ENCODE measurements at places on chromosomes 3 and 15.

DNA sequence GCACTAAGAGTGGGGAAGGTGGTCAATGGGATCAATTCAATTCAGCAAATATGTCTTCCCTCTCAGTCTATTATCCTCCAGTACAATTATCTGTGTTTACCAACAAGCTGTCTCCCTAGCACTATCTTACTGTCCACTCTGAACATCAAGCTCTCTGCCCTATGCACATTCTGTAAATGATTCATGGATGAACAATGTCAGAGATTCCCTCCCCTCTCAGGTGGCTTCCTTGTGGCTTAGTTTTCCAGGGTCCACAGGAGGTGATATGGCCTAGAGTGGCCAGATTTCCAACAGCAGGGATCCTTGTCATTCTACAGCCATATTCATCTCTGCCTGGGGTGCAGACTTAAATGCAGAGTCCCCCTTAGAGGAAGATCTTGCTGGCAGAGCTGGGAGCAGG lies 225.1 kb downstream of the UACA start:
- no peak for DNase-seq

DNA sequence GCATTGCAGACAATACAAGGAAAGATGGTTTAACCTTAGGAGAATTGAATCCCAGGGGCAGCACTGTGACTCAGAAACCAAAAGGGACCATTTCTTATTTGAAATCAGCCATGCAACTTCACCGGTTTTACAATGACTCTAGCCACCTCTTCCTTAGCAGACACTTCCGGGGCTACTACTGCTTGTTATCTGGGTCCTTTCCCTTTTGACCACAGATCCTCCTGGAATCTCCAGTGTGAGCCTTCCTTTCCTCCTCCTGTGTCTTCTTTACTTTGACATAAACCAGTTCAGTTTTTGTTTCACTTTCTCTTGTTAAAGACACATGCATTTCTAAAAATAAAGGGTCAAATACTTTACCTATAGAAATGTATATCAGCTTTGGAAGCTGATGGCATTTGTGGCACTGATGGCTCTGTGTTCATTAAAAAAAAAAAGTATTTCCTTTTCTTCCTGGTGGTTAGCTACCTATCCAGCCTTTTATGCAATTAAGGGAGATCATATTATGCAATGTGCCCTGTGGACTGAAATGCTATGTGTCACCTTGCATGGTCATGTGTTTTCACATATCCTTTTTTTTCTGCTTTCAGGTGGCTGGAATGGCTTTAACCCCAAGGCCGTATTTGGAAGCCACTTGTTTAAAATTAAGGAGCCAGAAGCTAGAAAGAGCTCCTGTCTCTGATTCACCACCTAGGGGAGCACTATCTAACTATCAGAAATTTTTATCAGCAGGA lies 296.2 kb downstream of the CHL1 start:
- no peak for DNase-seq

DNA sequence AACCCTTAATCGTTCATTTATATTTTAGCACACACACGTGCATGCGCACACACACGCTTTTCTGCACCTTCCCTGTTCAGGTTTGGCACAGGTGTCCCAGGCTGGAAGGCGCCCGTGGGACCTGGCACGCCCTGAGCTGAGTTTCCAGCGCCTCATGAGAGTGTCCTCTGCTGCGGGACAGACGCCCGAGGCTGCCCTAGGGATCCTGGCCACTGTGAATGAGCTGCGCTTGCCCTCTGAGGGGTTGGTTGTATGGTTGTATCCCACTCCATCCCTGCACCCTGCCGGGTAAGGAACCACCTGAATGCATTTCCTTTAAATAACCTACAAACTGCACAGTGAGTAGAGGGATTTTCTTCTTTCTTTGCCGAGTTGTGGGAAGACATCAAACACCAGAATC lies 12.2 kb upstream of the MEX3B start:
- no peak for DNase-seq

GRCh38 chr3:55441499-55441898 lies 45.6 kb downstream of the WNT5A start:
- DNase-seq = no peak

DNA sequence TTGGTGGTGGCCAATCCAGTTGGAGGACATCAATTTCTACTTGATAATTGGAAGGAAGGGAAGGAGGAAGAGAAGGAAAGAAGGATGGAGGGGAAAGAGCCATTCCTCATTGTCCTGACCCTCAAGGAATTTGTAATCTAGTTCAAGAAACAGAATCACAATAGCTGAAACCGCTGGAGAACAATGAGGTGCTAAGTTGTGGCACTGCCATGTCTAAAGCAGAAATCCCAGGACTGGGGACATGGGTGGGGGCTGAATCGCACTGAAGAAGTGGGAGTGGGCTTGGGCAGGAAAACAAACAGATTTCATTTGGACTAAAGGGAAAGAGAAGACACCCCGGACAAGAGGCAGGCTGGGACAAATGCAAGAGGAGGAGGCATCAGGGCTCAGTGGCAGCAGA lies 183.6 kb downstream of the UACA start:
- DNase-seq = no peak

DNA sequence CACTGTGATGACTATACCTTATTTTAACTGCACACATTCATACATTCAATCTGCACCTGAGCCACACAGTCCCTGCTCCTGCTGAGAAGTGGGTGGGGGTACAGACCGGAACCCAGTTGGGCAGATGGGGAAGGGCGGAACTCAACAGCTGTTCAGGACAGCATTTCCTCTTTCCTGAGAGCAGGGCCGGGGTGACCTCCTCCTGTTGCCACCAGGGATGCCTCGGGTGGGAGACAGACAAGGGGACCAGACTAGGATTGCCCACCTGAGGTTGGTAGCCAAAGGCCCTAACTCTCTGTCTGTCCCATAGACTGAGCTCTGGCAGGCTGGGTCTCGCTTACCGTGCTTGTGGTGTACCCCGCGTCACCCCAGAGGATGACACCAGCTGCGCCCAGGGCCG lies 3.9 kb downstream of the HYAL2 start:
- DNase-seq = no peak

DNA sequence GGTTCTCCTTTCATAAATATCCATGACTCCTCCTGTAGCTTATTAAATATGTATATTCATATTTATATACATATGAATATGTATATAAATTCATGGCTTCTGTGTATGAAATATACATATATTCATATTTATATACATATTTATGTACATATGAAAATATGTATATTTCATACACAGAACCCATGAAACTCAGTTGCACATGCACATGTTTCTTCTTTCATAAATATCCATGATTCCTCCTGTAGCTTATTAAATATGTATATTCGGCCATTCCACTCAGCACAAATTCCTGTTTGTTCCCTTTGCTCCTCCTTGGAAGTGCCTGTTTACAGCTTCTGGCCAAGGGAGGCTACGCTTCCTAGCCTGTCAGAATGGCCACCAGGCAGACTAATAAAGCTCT lies 221.6 kb downstream of the IL5RA start:
- no peak for DNase-seq

DNA sequence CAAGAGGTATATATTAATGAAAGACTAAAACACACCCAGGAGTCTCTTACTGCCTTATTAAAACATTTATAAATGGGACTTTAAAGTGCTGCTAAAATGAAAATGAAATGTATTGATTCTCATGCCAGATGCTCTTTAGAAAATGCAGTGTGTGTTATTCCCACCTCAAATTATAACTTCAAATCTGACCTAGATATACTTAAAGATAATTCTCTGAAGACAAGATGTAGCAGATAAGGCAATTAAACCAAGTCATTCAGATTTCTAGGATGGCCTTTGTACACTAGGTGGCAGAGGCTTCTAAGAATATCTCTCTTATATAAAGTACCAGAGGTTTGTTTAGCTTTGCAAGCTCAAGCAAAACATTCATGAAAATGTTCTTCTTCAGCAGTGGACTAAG lies 26.9 kb upstream of the GOLGA8B start:
- DNase-seq = no peak

All from CD4-positive, alpha-beta T cell treated with Interleukin-15 for 4 hours (primary cell).